ENCODE measurements at places on chromosomes 4 and X.
A peak's percentile ranks its signal among the peaks of the same experiment; 100 is the strongest.

GRCh38 chr4:113837397-113837796 lies 75.9 kb upstream of the CAMK2D start:
- no peak for DNase-seq

DNA sequence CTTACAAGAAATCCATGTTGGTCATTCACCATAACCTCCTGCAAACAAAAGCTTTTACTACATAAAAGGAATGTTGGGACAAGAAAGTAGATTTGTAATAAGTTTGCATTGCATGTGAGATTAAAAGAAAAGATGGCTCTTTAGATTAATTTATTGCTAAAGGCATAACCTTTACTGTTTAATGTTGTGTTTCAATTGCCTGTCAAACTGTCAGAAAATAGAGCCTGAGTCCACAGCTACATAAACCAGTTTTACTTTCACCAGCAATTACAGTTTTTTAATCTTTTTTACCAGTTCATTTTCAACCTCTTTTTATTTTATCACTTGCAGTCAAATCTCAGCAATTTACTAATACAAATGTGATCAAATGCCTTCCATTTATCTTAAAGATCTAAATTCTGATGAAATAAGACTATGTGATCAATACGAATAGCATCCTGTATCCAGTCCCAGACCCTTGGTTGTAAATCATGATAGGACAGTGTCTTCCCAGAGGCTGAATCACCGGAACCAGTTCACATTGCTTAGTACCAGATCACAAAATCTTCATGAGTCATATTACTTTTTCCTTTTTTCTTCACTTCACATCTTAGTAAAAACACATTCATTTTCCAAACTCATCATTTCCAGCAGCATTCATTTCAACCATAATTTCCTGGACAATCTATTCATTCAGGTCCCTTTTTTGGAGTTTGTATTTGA lies 95.4 kb upstream of the FRG1 start:
- DNase-seq: no peak

DNA sequence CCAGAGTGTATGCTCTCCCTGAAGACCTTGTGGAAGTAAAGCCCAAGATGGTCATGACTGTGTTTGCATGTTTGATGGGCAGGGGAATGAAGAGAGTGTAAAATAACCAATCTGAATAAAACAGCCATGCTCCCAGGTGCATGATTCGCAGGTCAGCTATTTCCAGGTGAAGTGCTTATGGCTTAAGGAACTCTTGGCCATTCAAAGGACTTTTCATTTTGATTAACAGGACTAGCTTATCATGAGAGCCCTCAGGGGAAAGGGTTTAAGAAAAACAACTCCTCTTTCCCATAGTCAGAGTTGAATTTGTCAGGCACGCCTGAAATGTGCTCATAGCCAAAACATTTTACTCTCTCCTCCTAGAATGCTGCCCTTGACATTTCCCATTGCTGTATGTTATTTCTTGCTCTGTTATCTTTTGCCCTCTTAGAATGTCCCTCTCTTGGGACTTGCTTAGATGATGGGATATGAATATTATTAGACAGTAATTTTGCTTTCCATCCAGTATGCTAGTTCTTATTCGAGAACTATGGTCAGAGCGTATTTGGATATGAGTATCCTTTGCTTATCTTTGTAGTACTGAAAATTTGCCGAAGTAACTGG lies 88.6 kb downstream of the PLS3 start:
- no peak for DNase-seq

DNA sequence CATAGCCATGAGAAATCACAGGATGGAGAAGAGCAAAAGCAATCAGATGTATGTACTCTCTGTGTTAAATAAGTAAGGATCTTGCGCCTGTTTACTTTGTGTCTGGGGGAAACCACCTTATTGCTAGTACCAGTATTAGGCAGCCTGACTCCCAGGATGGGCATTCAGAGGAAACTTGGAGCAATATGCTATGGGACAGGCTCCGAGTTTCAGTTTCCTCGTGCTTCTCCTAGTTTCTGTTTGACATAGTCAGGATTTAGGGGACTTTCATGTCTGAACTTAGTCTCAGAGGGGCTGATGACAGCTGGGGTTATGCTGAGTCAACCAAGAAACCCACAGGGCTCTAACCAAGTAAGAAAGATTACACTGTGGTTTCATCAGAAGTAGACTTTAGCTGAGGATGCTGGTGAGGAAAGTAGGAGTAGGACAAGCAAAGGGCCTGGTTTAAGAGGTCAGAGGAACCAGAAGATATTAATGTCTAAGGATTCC lies 13.5 kb downstream of the NSUN7 start:
- DNase-seq: peak; percentile 34

DNA sequence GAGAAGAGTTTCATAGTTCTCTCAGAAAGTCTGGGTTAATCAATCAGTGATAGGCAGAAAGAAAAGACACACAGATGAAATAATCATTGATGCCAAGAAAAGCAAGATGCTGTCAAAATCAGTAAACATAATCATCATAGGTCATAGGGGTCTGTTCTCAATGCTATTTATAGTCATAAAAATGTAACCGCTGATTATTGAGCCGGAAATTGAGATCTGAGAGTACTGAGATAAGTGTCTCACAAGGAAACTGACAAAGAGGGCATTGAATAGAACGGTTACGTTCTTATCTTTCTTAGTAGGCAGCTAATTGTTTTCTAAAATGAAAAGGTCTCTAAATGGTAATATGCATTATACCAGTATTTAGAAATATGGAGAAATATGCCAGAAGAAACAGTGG lies 1686.1 kb upstream of the AGA start:
- no peak for DNase-seq

DNA sequence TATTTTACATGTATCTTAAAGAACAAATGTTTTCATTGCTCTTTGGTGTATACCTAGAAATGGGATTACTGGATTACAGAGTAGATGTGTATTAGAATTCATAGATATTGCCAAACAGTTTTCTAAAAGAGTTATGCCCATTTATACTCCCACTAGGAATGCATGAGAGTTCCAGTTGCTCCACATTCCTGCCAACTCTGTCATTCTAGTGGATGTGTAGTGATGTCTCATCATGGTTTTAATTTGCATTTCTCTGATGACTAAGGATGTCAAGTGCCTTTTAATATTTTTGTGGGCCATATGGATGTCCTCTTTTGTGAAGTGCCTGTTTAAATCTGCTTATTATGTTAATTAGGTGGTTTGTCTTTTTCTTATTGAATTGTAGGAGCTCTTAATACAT lies 65.6 kb upstream of the BMP2K start:
- DNase-seq: no peak

GRCh38 chr4:10741961-10742699 lies 57.6 kb upstream of the CLNK start:
- DNase-seq: no peak

GRCh38 chr4:112664611-112665010 lies 27.7 kb downstream of the LARP7 start:
- no peak for DNase-seq

DNA sequence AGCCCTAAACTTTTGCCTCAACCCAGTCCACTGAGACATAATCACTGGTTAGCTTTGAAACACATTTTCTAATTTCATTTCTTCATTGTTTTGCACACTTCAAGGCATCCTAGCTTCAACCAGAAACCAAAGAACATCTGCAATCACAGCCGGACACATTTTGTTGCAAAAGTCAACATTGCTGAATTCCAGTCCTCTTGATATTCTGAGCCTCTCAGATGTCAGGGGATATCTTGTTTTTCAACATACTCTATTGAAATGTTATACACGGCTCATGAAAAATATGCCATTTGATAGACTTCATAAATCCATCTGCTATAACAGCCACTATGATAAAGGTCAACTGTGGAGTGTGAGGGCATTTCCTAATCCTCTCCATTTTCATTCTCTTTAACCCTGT lies 241.6 kb upstream of the PUDP start:
- DNase-seq: no peak

DNA sequence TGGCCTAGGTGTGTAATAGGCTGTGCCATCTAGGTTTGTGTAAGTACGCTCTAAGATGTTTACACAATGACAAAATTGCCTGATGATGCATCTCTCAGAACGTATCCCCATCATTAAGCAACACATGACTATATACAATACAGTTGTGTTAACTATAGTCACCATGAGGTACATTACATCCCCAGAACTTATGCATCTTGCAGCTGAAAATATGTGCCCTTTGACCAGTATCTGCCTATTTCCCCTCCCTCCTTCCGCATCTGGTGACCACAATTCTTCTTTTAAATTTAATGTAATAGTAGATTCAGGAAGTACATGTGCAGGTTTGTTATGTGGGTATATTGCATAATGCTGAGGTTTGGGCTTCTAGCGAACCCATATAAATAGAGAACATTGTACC lies 239.8 kb upstream of the IL1RAPL1 start:
- no peak for DNase-seq

GRCh38 chrX:48025561-48025960 lies 18.8 kb downstream of the SPACA5 start:
- no peak for DNase-seq

- DNase-seq: no peak
Measured at GRCh38 chrX:42175843-42176242, 252.5 kb upstream of the CASK start.

GRCh38 chr4:99887837-99888236 lies 6.4 kb downstream of the LAMTOR3 start:
- no peak for DNase-seq

- no peak for DNase-seq
Measured at GRCh38 chr4:187017147-187017546, 293.5 kb upstream of the FAT1 start.

- DNase-seq: no peak
Measured at GRCh38 chr4:38821739-38822138, 17.1 kb upstream of the TLR1 start.

DNA sequence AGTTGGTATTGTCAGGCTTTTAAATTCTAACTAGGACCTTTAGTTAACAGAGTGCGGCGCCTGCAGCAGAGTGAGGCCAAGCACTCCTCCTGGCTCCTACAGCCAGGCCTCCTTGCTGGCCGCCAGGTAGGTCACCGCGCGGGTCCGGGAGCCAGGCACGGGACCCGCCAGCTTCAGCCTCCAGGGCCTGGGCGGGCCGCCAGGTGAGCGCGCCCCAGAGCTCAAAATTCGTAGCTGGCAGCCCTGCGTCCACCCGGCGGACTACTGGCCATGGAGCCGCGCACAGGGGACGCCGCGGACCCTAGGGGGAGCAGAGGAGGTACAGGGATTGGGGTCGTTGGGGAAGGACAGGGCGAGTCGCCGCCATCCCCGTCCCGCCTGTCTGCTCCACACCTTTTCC lies at the start of gene MAGIX:
TSS of gene MAGIX (plus strand) at position 139 of the 400 bp plus-strand sequence. CDS start at position 271, 132 bp downstream.
- no peak for DNase-seq

DNA sequence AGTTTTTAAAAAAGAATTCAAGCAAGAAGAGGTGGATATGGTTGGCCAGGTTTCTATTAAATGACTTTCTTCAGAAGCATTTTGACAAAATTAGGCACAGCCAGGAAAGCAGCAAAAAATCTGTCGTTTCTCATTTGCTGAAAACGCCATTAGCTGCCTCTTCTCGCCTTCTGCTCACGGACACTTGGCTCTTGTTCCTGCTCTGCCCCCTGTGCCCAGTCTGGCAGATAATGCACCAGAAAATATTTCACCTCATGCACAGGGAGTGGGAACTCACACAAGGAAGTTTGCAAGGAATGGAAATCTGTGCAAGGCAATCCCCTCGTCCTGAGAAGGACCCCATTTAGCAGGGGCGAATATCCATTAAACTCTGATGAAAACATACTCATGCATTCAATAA lies 260.0 kb downstream of the PACRGL start:
- DNase-seq: no peak

- DNase-seq: no peak
Measured at GRCh38 chr4:37827030-37827685, 672 bp downstream of the PGM2 start.

- DNase-seq: no peak
Measured at GRCh38 chr4:2266181-2266580, 4.3 kb upstream of the MXD4 start.

DNA sequence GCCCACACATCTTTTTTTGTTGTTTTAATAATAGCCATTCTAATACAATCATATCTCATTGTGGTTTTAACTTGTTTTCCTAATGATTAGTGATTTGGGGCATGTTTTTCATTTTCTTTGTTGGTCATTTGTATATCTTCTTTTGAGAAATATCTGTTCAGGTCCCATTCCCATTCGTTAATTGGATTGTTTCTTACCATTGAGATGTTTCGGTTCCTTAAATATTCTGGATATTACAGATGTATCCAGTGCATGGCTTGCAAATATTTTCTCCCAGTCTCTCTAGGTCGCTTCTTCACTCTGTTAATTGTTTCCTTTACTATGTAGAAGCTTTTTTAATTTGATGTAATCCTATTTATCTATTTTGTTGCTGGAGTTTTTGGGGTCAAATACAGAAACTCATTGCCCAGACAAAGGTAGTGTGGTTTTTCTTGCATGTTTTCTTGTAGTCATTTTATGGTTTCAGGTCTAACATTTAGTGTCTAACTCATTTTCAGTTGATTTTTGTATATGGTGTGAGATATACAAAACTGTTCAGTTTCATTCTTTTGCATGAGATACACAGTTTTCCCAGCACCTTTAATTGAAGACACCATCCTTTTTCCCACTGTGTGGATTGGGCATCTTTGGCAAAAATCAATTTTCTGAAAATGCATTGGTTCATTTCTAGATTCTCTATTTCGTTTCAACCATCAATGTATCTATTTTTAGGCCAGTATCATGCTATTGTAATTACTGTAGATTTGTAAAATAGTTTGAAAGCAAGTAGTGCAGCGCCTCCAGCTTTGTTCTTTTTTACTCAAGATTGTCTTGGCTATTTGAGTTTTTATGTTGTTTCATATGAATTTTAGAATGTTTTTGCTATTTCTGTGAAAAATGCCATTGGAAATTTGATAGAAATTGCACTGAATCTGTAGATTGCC lies 195.9 kb downstream of the SCFD2 start:
- no peak for DNase-seq

- DNase-seq: no peak
Measured at GRCh38 chr4:1862055-1862911, 6.3 kb upstream of the LETM1 start.

DNA sequence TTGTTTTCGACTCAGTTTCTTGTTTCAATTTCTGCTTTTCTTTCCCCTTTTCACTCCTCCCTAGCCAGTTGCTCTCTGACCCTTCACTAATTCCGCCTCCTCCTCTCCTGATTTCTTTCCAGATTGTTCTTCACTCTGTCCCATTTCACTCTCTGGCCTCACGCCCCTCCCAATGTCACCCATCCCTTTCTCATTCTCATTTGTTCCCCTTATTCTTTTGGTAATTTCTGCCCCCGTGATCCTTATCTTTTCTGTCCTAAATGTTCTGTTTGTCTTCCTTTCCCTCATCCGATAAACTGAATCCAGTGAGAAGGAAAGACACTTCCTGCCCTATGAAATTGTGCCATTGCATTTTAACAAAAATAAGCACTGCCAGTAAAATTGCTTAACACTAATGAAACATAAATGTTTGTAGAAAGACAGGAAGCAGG lies 94.5 kb upstream of the RASGEF1B start:
- no peak for DNase-seq

- no peak for DNase-seq
Measured at GRCh38 chr4:73843369-73843768, 6.9 kb downstream of the CXCL6 start.

Measured in stimulated activated CD4-positive, alpha-beta T cell treated with anti-CD3 and anti-CD28 coated beads, Interleukin-12 subunit alpha, Interleukin-12 subunit beta, amount 100 ng/mL, for 48 hours (primary cell).